ENCODE measurements at places on chromosomes 5 and 9.

- DNase-seq = no peak
These were observed 14.1 kb downstream of the ASPN start for GRCh38 chr9:92468206-92468605.

DNA sequence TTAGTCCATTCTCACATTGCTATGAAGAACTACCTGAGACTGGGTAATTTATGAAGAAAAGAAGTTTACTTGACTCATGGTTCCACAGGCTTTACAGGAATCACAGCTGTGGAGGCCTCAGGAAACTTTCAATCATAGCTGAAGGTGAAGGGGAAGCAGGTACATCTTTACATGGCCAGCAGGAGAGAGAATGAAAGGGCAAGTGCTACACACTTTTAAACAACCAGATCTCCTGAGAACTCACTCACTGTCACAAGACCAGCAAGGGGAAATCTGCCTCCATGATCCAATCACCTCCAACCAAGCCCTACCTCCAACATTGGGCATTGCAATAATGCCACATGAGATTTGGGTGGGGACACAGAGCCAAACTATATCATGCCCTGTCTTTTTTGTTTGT is 3.5 kb upstream of the LCN6 start:
- DNase-seq = no peak

- DNase-seq = no peak
These were observed 26.5 kb downstream of the CDKN2A start for GRCh38 chr9:21967702-21968101.

- no peak for DNase-seq
These were observed 122.7 kb downstream of the WNK2 start for GRCh38 chr9:93306579-93307091.

DNA sequence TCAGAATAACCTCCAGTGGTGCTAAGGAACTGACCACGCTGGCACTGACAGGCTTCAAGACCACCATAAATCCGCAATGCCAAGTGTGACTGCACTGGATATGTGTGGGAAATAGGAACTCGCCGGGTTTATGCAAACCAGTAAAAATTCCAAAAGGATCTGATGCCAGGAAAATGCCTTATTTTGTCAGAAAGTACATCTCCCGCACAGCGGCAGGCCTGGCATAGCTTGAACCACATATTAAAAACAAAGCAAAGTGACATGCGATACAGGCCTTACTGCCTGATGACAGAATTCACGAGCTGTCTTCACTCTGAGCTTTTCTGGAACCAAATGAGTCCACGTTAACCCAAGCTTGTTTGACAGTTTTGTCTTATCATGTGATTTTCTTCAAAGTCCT is 139.6 kb downstream of the GLIS3 start:
- no peak for DNase-seq

DNA sequence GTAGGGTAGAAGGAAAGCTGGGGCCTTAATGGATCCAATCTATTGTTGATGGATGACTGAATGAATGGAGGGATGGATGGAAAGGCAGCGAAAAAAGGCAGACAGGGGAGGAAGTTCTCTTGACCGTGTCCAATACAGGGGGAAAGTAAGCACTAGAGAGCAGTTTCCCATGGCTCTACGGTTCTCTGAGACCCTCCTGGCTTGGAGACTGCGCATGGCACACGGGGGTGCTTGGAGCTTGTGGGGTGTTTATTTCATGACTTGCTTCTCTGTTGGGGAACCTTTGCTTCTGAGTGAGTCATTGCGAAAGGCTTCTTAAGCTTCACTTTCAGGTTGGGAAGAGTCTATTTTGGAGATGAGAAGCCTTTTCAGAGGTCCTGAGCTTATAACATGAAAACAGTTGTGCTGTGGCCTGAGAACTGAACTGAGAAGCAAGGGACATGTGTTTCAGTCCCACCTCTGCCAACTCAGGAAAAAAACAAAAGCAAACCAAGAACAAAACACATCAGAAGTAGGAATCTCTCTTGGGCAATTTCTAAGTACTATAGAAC is 12.8 kb upstream of the TEX48 start:
- DNase-seq = no peak

DNA sequence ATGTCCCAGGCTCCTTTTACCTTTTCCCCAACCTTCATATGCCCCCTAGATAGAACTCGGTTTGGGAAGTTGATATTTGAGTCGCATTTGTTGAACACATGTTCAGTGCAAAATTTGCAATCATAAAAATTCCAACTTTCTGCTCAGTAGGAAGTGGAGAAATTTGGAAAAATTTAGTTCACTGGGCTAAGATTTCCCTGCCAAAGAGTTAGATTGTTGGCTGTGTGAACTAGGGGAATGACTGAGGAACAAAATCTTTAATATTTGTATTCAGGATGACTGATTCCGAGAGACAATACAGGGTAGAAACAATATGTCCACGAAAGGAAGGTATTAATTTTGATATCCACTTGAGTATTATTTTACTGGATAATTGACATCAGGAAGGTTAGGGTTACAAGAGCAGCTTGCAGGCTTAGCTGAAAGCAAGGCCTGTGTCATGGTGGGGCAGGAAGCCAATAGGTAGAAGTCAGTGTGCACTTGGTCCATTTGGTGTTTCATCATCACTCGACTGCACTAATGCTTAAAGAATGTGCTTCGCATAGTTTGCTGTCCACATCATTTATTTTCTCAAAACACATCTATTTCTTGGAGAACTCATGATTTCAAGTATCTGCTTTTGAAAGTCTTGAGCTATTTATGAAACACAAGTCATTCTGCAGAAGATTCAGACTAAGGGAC is 59.4 kb upstream of the GNA14 start:
- no peak for DNase-seq

DNA sequence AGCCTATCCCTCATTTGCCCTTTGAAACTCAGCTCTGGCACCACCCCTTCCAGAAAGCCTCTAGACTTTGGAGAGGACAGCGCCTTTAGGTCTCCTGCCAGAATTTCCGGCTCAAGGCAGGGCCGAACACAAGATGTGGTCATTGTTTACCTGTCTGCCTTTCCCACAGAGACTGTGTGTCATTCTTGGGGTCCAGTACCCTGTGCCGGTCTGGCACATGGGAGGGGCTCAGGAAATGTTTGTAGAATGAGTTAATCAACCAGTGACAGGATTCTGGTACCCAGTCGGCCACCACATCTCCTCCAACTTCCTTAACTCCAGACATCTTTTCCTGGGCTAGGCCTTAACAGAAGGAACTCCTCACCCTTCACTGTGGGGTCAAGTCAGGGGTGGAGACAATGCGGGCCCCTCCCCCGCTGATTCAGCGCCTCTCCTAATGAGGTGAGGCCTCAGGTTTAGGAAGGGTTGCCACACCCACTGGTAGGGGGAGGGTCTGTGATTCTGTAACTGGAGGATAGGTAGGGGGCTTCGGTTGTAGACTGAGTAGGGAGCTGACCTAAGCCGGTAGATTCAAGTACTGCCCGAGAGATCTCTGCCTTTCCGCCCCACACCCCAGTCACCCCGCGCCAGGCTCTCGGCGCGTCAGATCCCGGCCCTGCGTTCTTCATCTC is 29.3 kb downstream of the PCDH1 start:
- DNase-seq = no peak

DNA sequence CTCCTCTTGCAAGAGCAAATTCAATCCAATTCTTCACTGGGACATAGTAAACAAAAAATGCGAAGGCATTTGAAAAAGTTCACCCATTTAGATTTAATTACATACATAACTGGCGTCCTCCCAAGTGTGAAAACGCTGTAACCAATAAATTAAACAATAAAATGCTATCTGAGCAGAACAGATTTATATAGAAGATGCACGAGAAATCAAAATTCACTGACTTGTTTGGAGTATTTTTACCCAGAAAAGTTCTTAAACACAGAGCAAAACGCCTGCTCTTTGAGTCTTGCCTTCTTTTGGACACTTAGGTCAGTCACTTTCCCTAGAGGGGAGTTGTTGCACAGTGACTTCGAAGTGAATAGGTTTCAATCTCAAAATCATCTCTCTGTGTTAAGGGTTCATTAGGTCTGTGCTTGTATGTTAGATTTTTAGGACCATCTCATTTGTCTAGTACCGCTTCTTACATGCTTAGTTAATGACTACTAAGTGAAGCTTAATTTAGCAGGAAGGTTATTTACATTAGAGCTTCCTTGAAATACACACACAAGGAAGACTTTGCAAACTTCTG is 1.9 kb downstream of the ALDH1A1 start:
- no peak for DNase-seq

DNA sequence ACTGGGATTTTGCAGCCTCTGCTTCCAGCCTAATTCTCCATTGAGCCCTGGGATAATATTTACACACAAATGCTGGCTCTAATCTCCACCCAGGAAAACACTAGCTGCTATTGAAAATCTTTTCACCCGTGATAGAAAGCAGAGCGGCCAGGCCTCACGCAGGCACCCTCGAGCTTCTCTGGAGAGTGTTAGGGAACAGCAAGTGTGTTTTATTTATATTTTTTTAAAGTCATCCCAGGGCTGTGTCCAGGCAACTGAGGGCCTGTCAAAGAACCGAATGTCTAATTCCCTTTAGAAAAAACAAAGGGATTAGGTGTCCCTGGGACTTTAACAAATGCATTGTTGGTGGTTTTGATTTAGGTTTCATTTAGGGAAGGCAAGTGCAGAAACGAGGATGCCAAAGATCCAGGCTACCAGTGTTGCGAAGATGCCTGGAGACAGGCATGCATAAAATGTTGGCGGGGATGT is 51.2 kb upstream of the SPRY4 start:
- no peak for DNase-seq

- no peak for DNase-seq
These were observed 133.2 kb upstream of the NFIB start for GRCh38 chr9:14447103-14447502.

DNA sequence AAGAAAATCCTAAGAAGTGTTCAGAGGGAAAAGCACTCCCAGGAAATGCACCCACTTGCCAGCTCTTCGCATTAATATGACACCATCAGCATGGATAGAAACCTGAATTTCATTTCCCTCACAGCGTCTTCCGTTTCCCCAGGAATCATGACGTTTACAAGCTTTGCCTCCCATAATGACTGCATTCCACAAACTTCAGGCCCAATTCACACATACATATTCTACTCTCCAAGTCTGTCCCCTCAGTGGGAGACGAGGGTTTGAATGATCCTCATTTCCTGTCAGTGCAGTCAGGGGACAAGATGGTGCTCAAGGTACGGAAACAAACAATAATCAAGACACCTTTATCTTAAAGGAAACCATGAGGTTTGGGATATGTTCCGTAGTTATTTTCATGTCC is 44.9 kb upstream of the MAN2A1 start:
- no peak for DNase-seq

- no peak for DNase-seq
These were observed 170.4 kb downstream of the ARRDC3 start for GRCh38 chr5:91212714-91213092.

- DNase-seq = no peak
These were observed 130.9 kb downstream of the DOCK2 start for GRCh38 chr5:169767938-169768337.

DNA sequence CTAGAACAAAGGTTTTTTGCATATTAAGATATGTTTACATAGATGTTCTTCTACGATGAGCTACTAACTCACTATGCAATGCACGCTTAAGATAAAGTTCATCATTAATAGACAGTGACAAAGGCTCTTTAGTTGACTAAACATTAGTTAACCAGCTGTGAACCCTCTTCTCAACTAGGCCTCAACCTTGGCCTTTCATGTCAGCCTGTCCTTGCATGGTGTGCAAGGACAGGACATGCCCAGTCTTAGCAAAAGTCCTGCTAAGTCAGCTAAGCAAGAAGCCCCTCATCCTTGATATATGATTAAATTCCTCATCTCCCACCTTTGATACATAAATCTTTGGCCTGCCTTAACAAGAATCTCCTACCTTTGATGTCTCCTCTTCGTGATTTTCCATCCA is 50.9 kb downstream of the PLPP1 start:
- DNase-seq = no peak

DNA sequence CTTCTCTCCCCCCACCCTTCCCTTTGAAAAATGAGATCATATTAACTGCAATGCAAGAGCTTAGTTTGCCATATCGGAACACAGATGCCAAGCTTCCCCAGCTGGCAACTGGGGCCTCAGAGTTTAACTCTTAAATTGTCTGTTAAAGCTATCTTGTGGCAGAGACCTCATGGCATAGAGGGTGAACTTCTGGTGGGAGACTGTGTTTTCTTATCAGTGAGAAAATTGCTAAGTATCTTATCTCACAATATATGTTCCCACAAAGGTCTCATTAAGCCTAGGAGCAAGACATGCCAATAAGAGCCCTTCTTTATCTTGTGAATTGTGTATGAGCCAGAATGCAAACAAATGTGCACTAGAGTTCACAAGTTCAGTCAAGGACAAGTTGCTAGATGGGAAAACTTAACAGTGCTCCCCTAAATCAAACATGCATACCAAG is 12.3 kb downstream of the NFIB start:
- no peak for DNase-seq

DNA sequence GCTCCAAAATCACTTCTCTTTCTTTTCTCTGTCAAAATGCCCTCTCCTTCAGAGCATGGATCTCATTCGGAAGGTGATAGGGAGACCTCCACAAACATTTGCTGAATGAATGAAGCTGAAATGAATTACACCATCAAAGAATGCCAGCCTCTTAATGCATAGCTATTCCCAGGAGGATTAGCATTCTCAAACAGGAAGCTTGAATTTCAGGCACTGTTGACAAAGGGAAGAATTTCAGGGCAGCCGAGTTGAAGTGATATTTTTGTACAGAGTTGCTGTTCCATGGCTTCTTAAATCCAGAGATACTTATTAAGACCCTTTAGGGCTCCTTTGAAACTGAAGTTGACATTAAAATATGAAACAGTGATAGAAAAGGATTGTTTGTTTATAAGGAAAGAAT is 18.8 kb downstream of the HBEGF start:
- DNase-seq = no peak

DNA sequence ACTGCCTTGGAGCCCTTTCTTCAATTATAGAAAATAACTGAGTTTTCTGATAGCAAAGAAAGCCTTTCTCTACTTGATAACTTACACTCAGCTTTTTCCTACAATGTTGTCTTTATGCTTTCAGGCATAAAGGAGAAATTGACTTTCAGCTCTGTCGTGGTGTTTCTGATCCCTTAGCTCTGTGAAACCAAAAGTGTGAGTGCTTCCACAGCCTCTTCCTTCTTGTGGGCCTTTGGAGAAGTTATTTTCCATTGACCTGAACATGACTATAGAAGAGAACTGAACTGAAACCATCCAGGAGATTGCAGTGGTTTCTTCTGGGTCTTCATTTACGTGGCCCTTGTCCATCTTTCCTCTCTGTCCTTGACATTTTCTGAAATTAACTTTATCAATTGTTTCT is 59.5 kb upstream of the EQTN start:
- DNase-seq = no peak

DNA sequence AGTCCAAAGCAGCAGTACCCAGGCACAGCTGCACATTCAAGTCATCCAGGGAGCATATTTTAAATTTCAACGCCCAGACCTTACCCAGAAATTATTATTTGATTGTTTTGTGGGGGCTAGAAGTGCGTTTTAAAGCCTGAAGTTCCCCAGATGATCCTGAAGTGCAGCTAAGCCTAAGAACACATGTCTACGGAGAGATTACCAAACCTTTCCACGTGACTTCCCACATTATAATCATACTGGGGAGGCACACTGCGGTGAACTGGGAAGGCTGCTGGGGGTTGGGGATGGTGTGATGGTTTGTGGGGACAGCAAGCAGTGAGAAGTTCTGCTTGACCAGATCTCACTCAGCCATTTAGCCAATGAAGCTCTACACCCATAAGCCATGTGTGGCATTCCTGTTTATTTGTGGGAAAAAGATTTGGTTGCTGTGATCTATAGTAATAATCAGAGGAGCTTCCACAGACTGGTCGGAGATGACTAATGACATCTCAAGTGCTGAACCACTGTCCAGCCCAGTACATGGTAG is 93.4 kb upstream of the CDH6 start:
- no peak for DNase-seq

- no peak for DNase-seq
These were observed 51.9 kb upstream of the SHB start for GRCh38 chr9:38120961-38121360.

- DNase-seq = no peak
These were observed 202.0 kb downstream of the FSTL4 start for GRCh38 chr5:133410335-133410828.

Measured in NCI-H1105 treated with DMSO at 0.1 percent for 48 hours (cell line).